ENCODE measurements at places on chromosomes 2 and 18. TPM values are rescaled to one million over a fixed set of nuclear protein-coding genes. Genes with fewer than 3 reads are reported as not detected.

The RAB6C gene
- total RNA-seq = not detected

The IL18R1 gene
- 4.0 TPM for total RNA-seq

DNA sequence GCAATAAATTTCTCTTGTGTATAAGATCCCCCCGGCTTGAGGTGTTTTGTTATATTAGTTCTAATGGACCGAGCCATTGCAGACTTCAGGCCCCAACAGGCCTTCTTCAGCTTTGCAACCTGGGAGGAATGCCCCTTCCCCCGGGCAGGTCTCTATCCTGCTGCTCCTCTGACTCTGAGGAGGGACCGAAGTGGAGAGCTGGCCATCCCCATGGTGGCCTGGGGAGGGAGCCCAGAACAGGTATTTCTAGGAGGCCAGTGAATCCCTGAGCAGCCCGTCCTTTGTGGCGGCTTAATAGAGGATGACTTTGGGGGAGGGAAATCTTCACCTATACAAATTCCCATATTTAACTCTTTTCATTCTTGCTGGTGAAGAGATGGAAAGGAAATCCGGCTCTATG lies 715.8 kb upstream of the SOX11 start:
- DNase-seq = no peak

DNA sequence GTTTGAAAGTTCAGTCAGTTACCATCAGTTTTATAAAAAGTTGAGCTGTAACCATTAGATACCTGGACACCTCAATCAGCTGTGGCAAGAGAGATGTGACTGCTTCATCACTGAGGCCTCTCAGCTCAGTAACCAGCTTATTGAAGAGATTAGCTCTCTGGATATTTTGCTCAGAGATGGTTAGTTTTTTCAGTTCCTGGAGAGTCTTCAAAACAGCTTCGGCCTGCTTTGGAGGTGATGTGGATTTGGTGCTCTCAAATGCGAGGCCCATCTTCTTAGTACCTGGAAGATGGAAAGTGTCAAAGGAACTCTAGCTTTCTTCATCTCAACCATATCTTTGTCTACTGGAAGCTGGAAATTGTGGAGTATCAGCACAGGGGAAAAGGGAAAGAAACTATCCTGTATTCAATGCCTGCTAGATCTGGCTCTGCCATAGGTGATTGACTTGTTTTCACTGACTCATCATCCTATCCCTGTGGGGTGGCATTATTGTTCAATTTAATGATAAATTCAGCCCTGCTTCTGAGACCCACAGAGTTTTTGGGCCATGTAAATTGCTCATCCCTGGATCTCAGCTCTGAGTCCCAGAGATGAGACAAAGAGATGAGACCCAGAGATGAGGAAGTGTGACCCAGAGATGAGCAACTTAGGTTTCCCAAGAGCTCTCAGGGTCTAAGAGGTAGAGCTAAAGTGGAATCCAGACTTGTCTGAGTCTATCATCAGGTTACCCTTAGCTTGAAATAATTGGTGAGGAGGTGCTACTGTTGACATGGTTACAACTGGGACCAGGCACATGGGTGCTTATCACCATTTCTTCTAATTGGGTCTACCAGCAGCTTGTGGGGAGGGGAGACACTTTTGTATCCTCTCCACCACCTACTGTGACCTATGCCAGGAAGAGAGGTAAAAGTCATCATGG lies 10.4 kb downstream of the APOB start:
- DNase-seq = no peak

The SFXN5 gene
- 24.6 TPM for total RNA-seq
